ENCODE measurements at places on chromosomes 5 and 9. TPM values are rescaled to one million over a fixed set of nuclear protein-coding genes. Genes with fewer than 3 reads are reported as not detected.
A peak's percentile ranks its signal among the peaks of the same experiment; 100 is the strongest.

- H3K36me3 ChIP-seq = no peaks in the 10 kb centered on the region
- peak overlapping the region; percentile 84 for H3K27ac ChIP-seq
- H3K4me1 ChIP-seq = peaks cover 22% of the 10 kb centered on the region
- peak overlapping the region; percentile 67 for H3K4me3 ChIP-seq
- DNase-seq = peak; percentile 81
- H3K27me3 ChIP-seq = no peaks in the 10 kb centered on the region
Measured at GRCh38 chr9:131274674-131275331, 1.5 kb downstream of the FAM78A start.

GRCh38 chr9:106023455-106023854 lies 329.1 kb downstream of the TMEM38B start:
- H3K27ac ChIP-seq = no peak overlapping the region
- H3K27me3 ChIP-seq = no peaks in the 10 kb centered on the region
- no peak for DNase-seq
- no peaks in the 10 kb centered on the region for H3K36me3 ChIP-seq
- no peaks in the 10 kb centered on the region for H3K4me1 ChIP-seq

PHYHD1 gene
- total RNA-seq = 46.5 TPM

DNA sequence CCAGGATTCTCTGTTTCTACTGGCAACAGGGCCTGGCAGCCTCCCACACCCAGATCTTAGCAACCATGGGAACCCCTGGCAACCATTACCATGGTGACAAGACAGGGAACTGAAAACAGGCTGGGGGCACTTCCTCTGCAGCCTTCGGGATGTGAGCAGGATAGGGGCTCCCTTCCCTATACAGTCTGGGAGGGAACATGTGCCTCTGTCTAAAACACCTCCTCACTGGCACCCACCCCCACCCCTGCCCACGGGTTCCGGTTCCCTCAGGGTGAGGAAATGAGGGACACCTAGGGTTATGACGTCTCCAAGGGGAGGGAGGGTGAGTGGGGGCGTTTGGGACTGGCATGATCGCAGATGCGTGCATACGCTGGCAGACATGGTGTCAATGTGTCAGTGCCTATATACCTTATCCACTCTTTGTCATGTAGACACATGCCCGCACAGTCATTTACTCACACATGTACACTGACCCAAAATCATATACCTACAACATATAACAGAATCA lies 3.0 kb upstream of the DNAJB5 start:
- no peaks in the 10 kb centered on the region for H3K36me3 ChIP-seq
- DNase-seq = no peak
- H3K4me3 ChIP-seq = no peak overlapping the region
- H3K27ac ChIP-seq = no peak overlapping the region

EIF4E1B gene
- not detected for total RNA-seq

GRCh38 chr9:125861405-125862058 lies 114.4 kb downstream of the PBX3 start:
- no peaks in the 10 kb centered on the region for H3K36me3 ChIP-seq
- no peak overlapping the region for H3K27ac ChIP-seq
- no peak for DNase-seq
- no peaks in the 10 kb centered on the region for H3K27me3 ChIP-seq
- no peak overlapping the region for H3K4me3 ChIP-seq

GRCh38 chr5:35876922-35877321 lies 20.2 kb downstream of the IL7R start:
- no peak overlapping the region for H3K4me3 ChIP-seq
- no peak overlapping the region for H3K27ac ChIP-seq
- H3K4me1 ChIP-seq = no peaks in the 10 kb centered on the region
- no peak for DNase-seq
- H3K36me3 ChIP-seq = no peaks in the 10 kb centered on the region
- H3K27me3 ChIP-seq = no peaks in the 10 kb centered on the region

- H3K27ac ChIP-seq = no peak overlapping the region
- no peaks in the 10 kb centered on the region for H3K36me3 ChIP-seq
- no peak overlapping the region for H3K4me3 ChIP-seq
Measured at GRCh38 chr9:120151806-120152205, 428.2 kb downstream of the CDK5RAP2 start.

- H3K27me3 ChIP-seq = no peaks in the 10 kb centered on the region
- DNase-seq = no peak
- no peaks in the 10 kb centered on the region for H3K4me1 ChIP-seq
- no peak overlapping the region for H3K27ac ChIP-seq
Measured at GRCh38 chr5:31066655-31067328, 126.7 kb upstream of the CDH6 start.

MLANA gene
- not detected for total RNA-seq

DNA sequence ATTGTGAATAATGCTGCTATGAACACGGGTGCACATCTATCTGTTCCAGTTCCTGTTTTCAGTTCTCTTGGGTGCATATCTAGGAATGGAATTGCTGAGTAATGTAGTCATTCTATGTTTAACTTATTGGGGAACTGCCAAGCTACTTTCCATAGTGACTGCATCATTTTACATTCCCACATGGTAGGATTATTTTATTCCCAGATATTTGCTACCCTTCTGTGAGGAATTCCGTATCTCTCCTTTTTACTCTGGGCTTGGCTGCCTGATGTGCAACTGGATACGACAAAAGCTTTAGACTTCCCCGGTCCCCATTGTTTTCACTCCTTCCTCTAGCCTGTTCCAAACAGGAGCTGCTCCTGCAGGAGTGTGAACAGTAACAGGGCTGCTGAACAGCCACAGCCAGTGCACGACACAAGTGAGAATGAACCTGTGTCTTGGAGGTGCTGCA lies 7.2 kb downstream of the TAS2R1 start:
- DNase-seq = no peak
- no peaks in the 10 kb centered on the region for H3K36me3 ChIP-seq
- H3K27me3 ChIP-seq = no peaks in the 10 kb centered on the region

RFESD gene
- 3.7 TPM for total RNA-seq

PGM5 gene
- total RNA-seq = 25.0 TPM

PPIC gene
- 43.0 TPM for total RNA-seq

GRCh38 chr9:88776717-88777497 lies 214.4 kb upstream of the S1PR3 start:
- DNase-seq = no peak
- no peaks in the 10 kb centered on the region for H3K36me3 ChIP-seq
- H3K27me3 ChIP-seq = no peaks in the 10 kb centered on the region
- no peak overlapping the region for H3K4me3 ChIP-seq

- no peak overlapping the region for H3K27ac ChIP-seq
- no peaks in the 10 kb centered on the region for H3K27me3 ChIP-seq
- no peak for DNase-seq
- H3K4me3 ChIP-seq = no peak overlapping the region
- no peaks in the 10 kb centered on the region for H3K36me3 ChIP-seq
- peaks cover 11% of the 10 kb centered on the region for H3K4me1 ChIP-seq
Measured at GRCh38 chr9:16885931-16886330, 15.5 kb upstream of the BNC2 start.

DNA sequence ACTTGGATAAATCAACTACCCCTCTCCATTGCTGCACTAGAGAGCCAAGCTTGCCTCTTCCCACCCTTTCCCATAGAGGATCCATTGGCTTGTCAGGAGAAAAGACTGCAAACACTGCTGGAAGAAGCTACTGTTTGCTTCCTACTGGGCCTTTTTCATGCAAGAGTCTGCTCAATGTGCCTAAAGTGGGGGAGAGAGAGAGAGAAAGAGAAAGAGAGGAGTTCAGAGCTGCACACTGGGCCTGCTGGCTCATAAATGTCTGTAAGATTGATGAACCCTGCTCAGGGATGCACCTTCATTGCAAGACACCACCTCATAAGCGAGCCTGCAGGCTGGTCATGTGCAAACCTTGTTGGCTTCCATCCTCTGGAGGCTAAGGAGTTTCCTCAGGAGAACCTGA lies 269.4 kb downstream of the ZNF608 start:
- no peak overlapping the region for H3K4me3 ChIP-seq
- no peaks in the 10 kb centered on the region for H3K27me3 ChIP-seq
- no peaks in the 10 kb centered on the region for H3K36me3 ChIP-seq
- no peak overlapping the region for H3K27ac ChIP-seq

PSD2 gene
- total RNA-seq = not detected

RASGEF1C gene
- not detected for total RNA-seq

DNA sequence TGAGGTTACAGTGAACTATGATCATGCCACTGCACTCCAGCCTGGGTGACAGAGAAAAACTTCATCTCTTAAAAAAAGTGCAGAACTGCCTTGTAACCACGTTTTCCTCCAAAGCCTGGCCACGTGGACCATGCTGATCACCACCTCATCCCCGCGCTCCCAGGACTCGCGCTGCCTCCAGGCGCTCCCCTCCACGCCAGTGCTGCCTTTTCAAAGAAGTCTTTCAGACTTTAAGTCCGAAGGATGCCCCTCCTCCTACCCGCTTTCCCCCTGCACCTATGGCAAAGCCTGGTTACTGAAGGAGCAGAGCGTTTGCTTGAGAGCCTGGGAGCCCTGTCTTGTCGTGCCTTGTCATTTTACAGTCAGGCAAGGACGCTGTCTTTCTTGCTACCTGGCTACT lies 43.8 kb downstream of the HABP4 start:
- H3K36me3 ChIP-seq = peaks cover 20% of the 10 kb centered on the region
- DNase-seq = no peak
- no peak overlapping the region for H3K4me3 ChIP-seq
- H3K27me3 ChIP-seq = no peaks in the 10 kb centered on the region

PRR16 gene
- 3.1 TPM for total RNA-seq

GRCh38 chr9:96344458-96345180 lies 38.9 kb downstream of the SLC35D2 start:
- H3K36me3 ChIP-seq = peaks cover 3% of the 10 kb centered on the region
- H3K4me1 ChIP-seq = peaks cover 9% of the 10 kb centered on the region
- H3K27me3 ChIP-seq = no peaks in the 10 kb centered on the region

GALNT12 gene
- 28.3 TPM for total RNA-seq

- H3K27me3 ChIP-seq = no peaks in the 10 kb centered on the region
- H3K4me1 ChIP-seq = peaks cover 20% of the 10 kb centered on the region
- no peak overlapping the region for H3K4me3 ChIP-seq
- no peak overlapping the region for H3K27ac ChIP-seq
- H3K36me3 ChIP-seq = no peaks in the 10 kb centered on the region
- DNase-seq = peak; percentile 91
Measured at GRCh38 chr9:137034709-137035506, 3.0 kb upstream of the FUT7 start.

DNA sequence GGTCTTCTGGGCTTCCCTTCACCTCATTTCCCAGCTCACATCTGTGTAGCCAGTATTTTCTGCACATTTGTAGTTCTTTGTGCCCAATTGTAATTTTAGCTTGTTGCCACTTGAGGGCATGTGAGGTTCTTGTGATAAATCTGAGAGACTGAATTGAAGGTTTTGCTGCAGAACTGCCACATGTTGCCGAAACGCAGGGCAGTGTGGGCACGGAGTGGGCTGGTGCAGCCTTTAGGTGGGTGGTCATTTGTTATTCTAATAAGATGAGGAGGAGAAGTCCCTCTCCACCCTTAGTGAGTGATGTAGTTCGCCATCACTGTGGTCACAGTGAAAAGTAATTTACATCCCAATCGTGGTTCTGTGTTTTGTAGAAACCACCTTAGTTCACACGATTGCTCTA lies 21.2 kb downstream of the OTULIN start:
- H3K27me3 ChIP-seq = no peaks in the 10 kb centered on the region
- H3K4me3 ChIP-seq = no peak overlapping the region
- H3K4me1 ChIP-seq = no peaks in the 10 kb centered on the region

DNA sequence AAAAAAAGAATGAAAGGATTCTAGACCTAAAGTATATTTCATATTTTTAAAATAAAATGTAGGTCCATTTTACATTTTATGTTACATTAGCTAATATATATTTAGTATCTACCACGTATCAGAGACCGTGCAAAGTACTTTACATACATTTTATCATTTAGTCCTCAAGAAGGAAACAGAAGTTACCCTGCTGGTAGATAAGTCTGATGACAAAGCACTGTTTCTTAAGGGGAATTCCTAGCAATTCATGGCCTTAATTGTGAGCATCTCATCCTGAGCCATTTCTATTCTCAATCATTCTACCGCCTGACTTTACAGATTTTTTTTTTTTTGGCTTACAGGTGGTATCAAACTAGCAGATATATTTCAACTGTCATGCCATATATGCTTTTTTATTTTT lies 367.7 kb downstream of the PRELID2 start:
- H3K27me3 ChIP-seq = no peaks in the 10 kb centered on the region
- H3K36me3 ChIP-seq = no peaks in the 10 kb centered on the region
- no peaks in the 10 kb centered on the region for H3K4me1 ChIP-seq
- no peak for DNase-seq
- no peak overlapping the region for H3K27ac ChIP-seq

- no peaks in the 10 kb centered on the region for H3K27me3 ChIP-seq
- no peaks in the 10 kb centered on the region for H3K4me1 ChIP-seq
- no peak for DNase-seq
- H3K4me3 ChIP-seq = no peak overlapping the region
Measured at GRCh38 chr9:113628621-113629020, 165.1 kb downstream of the RGS3 start.

DNA sequence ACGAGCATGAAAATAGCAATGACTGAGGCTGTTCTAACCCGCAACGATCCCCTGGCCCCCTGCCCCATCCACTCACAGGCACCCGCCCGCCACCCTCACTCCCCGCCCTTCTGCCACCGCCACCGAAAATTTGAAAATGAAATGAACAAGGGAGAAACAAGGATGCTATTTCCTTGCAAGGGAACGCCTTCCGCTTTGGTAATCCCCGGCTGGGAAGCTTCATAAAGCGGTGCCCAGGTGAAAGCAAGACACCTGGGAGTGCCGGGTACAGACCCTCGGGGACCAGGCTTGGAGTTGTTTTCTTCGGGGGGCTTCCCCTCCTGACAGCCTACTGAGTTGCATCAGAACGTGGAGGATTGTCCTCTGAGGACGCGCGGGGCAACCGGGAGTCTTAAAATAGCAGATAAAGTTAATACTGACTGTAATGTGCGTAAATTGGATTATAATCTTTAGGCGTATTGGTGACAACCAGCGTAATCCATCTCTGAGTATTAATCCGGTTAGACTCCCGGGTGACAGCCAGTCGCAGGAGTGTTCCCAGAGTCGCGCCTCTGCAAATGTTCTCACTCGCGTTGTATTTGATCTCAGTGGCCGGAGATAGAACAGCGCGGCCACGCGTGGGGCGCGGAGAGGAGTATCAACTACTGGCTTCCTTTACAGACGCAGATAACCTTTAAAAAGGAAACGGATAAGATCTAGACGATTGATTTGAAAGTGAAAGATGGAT lies 885 bp upstream of the MLLT3 start:
- DNase-seq = peak; percentile 65
- peak overlapping the region; percentile 44 for H3K27ac ChIP-seq
- peaks cover 19% of the 10 kb centered on the region for H3K4me1 ChIP-seq
- H3K27me3 ChIP-seq = no peaks in the 10 kb centered on the region

- no peaks in the 10 kb centered on the region for H3K4me1 ChIP-seq
- H3K4me3 ChIP-seq = no peak overlapping the region
- no peak for DNase-seq
- no peaks in the 10 kb centered on the region for H3K27me3 ChIP-seq
Measured at GRCh38 chr9:23073136-23073535, 626.5 kb downstream of the DMRTA1 start.

GRCh38 chr5:107324071-107324470 lies 346.7 kb downstream of the EFNA5 start:
- no peaks in the 10 kb centered on the region for H3K36me3 ChIP-seq
- H3K27ac ChIP-seq = no peak overlapping the region
- no peak for DNase-seq
- H3K4me3 ChIP-seq = no peak overlapping the region
- H3K27me3 ChIP-seq = no peaks in the 10 kb centered on the region
- no peaks in the 10 kb centered on the region for H3K4me1 ChIP-seq

ANKRD31 gene
- total RNA-seq = 0.14 TPM

GRCh38 chr5:137146402-137146890 lies 352.7 kb downstream of the SPOCK1 start:
- no peak overlapping the region for H3K27ac ChIP-seq
- no peak overlapping the region for H3K4me3 ChIP-seq
- H3K27me3 ChIP-seq = peaks cover 6% of the 10 kb centered on the region

Data from upper lobe of right lung (tissue), 1 donor.